Lung (tissue), 17 donors: ENCODE measurements at places on chromosomes 2 and 18. TPM values are rescaled to one million over a fixed set of nuclear protein-coding genes. Genes with fewer than 3 reads are reported as not detected.

DNA sequence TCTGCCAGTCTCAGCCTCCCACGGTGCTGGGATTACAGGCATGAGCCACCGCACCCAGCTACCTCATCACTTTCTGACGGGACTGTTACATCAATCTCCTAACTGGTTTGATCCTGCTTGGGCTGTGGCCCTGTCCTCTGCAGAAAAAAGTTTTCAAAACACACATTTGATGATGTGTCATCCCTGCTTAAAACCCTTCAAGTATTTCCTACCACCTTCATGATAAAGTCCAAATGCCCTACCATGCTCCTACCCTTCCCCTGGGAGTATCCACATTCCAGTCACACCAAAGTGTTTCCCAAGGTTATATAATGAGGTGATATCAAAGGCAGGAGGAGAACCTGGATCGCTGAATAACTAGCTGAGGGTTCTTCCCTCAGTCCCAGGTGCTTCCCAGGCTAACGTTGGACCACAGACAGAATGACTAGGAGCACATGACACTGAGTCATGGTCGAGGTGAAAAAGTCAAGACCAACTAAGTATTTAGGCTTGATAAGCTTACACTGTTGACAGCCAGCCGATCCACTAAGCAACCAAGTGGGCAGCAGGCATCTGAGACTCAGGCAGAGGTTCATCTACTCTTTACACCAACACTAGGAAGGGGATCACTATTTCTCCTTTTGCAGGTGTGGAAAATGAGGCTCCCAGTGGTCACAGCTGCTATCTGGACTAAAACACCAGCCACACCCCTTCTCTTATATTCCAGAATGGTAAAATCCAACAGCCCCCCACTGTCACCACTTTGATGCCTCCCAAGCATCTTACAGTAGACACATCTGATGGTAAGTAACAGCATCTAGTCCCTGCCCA lies 31.8 kb downstream of the CYRIA start:
- H3K27ac ChIP-seq, result no peak overlapping the region
- no peak overlapping the region for H3K4me3 ChIP-seq
- H3K4me1 ChIP-seq, result peaks cover 18% of the 10 kb centered on the region
- no peak for DNase-seq
- H3K36me3 ChIP-seq, result peaks cover 10% of the 10 kb centered on the region

Gene UGT1A8
- polyA plus RNA-seq, result not detected

Gene IL36B
- 0.05 TPM for polyA plus RNA-seq

GRCh38 chr18:59388817-59389216 lies 29.8 kb upstream of the LMAN1 start:
- no peaks in the 10 kb centered on the region for H3K36me3 ChIP-seq
- no peaks in the 10 kb centered on the region for H3K4me1 ChIP-seq
- DNase-seq, result no peak
- no peak overlapping the region for H3K27ac ChIP-seq

DNA sequence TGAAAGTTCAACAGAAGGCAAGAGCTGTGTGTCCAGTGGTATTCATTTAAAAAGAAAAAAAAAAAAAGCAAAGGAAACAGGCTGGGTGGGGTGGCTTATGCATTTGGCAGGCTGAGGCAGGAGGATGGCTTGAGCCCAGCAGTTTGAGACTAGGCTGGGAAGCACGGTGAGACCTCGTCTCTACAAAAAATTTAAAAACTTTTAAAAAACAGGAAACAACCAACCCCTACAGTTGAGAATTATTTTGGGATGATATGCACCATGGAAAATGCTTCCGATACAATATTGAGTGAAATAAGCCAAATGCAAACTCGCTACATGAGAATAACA lies 31.2 kb downstream of the PTPN18 start:
- H3K36me3 ChIP-seq, result no peaks in the 10 kb centered on the region
- DNase-seq, result no peak
- no peaks in the 10 kb centered on the region for H3K27me3 ChIP-seq
- H3K4me1 ChIP-seq, result peaks cover 7% of the 10 kb centered on the region
- no peak overlapping the region for H3K4me3 ChIP-seq

GRCh38 chr2:205749078-205749477 lies 66.8 kb downstream of the NRP2 start:
- no peaks in the 10 kb centered on the region for H3K4me1 ChIP-seq
- no peaks in the 10 kb centered on the region for H3K27me3 ChIP-seq

DNA sequence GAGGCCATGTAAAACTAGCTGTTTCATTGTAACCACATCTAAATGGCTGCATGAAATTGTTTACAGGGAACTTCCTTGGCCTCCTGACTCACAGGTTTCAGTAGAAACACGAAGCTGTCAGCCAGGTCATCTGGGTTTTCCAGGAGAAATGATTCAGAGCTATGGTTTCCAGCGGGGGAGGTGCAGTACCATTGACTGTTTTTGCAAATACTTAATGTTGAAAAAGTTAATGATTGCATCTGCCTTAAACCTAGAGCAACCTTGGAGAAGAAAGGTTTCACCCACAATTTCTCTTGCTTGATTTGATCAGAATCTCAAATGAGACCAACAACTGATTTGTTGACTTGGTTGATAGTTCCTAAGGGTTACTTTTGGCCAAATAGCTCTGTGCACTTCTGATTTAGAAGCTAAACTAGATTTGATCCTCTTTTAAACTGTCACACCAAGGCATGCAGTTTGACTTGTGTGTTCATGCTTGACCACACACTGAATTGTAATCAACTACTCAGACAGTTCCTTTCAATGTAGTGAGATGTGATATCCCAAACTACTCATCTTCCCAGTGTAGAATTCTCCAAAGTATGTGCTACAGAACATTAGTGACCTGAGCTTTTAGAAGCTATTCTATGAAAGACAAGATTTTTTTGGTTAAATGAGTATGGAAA lies 193.5 kb upstream of the CHST9 start:
- no peak overlapping the region for H3K27ac ChIP-seq
- no peaks in the 10 kb centered on the region for H3K36me3 ChIP-seq
- no peak overlapping the region for H3K4me3 ChIP-seq

- no peak overlapping the region for H3K4me3 ChIP-seq
- no peaks in the 10 kb centered on the region for H3K27me3 ChIP-seq
- DNase-seq, result no peak
- H3K36me3 ChIP-seq, result no peaks in the 10 kb centered on the region
- H3K27ac ChIP-seq, result no peak overlapping the region
These were observed 116.0 kb upstream of the SIX2 start for GRCh38 chr2:45125232-45125631.

DNA sequence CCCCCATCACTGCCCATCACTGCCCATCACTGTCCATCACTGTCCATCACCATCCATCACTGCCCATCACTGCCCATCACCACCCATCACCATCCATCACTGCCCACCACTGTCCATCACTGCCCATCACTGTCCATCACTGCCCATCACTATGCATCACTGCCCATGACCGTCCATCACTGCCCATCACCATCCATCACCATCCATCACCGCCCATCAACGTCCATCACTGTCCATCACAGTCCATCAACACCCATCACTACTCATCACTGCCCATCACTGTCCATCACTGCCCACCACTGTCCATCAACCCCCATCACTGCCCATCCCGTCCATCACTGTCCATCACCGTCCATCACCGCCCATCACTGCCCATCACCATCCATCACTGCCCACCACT lies 57.8 kb upstream of the OTOS start:
- no peaks in the 10 kb centered on the region for H3K27me3 ChIP-seq
- H3K27ac ChIP-seq, result no peak overlapping the region
- no peak overlapping the region for H3K4me3 ChIP-seq
- H3K4me1 ChIP-seq, result no peaks in the 10 kb centered on the region
- no peaks in the 10 kb centered on the region for H3K36me3 ChIP-seq

DNA sequence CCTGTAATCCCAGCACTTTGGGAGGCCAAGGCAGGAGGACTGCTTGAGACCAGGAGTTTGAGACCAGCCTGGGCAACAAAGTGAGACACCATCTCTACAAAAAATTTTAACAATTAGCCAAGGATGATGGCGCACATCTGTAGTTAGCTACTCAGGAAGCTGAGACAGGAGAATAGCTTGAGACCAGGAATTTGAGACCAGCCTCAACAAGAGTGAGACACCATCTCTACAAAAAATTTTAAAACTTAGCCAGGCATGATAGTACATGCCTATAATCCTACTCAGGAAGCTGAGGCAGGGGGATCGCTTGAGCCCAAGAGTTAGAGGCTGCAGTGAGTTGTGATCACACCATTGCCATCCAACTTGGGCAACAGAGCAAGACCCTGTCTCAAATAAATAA lies 7.0 kb downstream of the MEMO1 start:
- no peaks in the 10 kb centered on the region for H3K27me3 ChIP-seq
- no peaks in the 10 kb centered on the region for H3K36me3 ChIP-seq
- H3K27ac ChIP-seq, result no peak overlapping the region
- no peak overlapping the region for H3K4me3 ChIP-seq

DNA sequence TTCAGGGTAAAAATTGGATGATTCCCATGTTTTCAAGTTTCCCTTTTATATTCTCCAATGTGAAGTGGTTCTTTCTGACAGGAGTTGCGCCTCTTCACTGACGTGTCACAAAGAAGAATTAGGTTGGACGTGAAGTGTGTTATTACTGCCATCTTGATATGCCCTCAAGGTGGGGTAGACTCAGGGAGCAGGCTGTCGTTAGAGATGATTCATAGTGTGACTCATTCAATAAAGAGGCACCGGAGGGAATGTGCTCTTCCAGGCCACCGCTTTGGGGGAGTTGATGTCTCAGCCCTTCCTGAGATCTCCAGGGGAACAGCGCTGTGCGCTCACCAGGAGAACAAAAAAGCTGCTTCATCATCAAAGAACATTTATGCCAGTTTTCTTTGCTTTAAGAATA lies 3.6 kb upstream of the DGKD start:
- no peaks in the 10 kb centered on the region for H3K36me3 ChIP-seq
- no peak for DNase-seq
- no peaks in the 10 kb centered on the region for H3K27me3 ChIP-seq
- no peak overlapping the region for H3K27ac ChIP-seq
- H3K4me3 ChIP-seq, result no peak overlapping the region

DNA sequence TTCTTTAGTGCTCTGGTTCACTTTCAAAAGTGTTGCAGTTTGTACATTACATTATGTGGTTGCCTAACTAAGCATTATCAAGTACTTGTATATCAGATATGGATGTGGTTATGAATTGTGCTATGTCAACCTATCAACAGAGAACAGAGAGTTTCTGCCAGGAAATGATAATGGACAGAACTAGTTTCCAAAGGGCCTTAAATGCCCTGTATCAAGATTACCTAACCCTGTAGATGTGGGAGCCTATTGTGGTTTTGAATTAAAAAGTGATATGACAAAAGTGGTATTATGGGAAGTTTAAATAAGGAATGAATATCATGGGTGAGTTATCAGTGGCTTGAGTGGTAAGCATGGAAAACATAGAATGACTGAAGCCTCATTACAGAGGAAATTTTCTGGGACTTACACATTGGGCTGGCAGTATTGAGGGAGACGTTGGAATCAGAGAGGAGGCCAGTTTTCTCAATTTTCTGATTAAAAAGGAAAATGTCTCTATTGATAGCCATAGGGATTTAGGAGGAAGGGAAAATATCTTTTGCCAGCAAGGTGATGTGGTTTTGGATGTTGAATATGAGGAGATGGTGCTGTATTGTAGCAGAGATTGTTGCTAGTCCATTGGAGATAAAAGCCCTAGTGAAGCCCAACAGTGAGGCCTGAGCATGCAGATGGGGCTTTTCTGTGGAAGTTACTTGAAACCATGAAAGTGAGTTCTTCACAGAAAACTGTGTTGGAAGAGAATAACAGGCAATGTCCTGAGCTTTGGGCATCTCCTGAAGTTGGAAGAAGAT lies 140.7 kb downstream of the TTC27 start:
- H3K27ac ChIP-seq, result no peak overlapping the region
- H3K27me3 ChIP-seq, result no peaks in the 10 kb centered on the region
- H3K4me1 ChIP-seq, result peaks cover 20% of the 10 kb centered on the region
- no peak for DNase-seq

Gene SOX11
- 0.05 TPM for polyA plus RNA-seq

- no peak overlapping the region for H3K4me3 ChIP-seq
- no peaks in the 10 kb centered on the region for H3K36me3 ChIP-seq
- no peaks in the 10 kb centered on the region for H3K4me1 ChIP-seq
- DNase-seq, result no peak
- no peak overlapping the region for H3K27ac ChIP-seq
- no peaks in the 10 kb centered on the region for H3K27me3 ChIP-seq
These were observed 384.3 kb upstream of the ID2 start for GRCh38 chr2:8297376-8298231.

Gene TANC1
- 32.4 TPM for polyA plus RNA-seq

DNA sequence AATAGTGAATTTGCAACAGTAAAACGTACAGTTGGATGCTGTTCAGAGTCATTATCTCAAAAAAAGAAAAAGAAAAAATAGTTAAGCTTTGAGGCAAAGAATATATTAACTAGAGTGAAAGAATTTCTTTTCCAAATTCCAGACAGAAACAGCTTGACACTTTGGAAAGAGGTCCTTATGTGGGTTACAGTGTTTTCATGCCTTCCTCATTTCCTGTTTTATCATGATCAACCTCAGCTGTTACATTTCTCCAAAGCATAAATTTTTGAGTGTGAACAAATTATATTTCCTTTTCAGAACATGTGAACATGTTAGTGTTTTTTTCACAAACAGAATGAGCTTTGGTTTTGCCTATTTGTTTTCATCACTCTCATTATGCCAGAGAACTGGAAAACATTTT lies 13.6 kb downstream of the FRZB start:
- no peak overlapping the region for H3K27ac ChIP-seq
- no peaks in the 10 kb centered on the region for H3K36me3 ChIP-seq
- H3K4me1 ChIP-seq, result no peaks in the 10 kb centered on the region
- no peak overlapping the region for H3K4me3 ChIP-seq
- peak; percentile 42 for DNase-seq

Gene RALB
- 34.6 TPM for polyA plus RNA-seq

DNA sequence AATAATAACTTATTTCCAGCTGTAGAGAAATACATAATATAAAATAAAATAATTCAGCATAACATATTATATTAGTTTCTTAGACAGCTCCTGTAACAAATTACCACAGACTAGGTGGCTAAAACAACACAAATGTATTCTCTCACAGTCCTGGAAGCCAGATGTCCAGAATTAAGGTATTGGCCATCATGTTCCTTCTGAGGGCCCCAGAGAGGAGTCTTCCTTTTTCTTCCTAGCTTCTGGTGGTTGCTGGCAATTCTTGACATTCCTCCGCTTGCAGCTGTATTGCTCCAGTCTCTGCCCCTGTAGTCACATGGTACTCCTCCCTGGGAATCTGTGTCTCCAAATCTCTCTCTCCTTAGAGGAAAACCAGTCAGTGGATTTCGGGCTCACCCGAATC lies 146.8 kb downstream of the RBM43 start:
- H3K4me3 ChIP-seq, result no peak overlapping the region
- no peaks in the 10 kb centered on the region for H3K36me3 ChIP-seq
- H3K27ac ChIP-seq, result no peak overlapping the region
- H3K4me1 ChIP-seq, result no peaks in the 10 kb centered on the region
- DNase-seq, result no peak
- no peaks in the 10 kb centered on the region for H3K27me3 ChIP-seq

Gene MARCHF4
- 0.04 TPM for polyA plus RNA-seq

GRCh38 chr2:137913169-137913568 lies 51.1 kb upstream of the HNMT start:
- H3K36me3 ChIP-seq, result no peaks in the 10 kb centered on the region
- H3K27ac ChIP-seq, result no peak overlapping the region
- no peak for DNase-seq
- H3K27me3 ChIP-seq, result no peaks in the 10 kb centered on the region
- no peak overlapping the region for H3K4me3 ChIP-seq

Gene TIGD1
- 5.5 TPM for polyA plus RNA-seq
